Activated CD4-positive, CD25-positive, alpha-beta regulatory T cell treated with anti-CD3 and anti-CD28 coated beads, Interleukin-2, amount 50 U/mL, for 24 hours (primary cell): ENCODE measurements at places on chromosomes 5 and 9.

GRCh38 chr5:124103671-124104070, 591.7 kb downstream of the CSNK1G3 start:
- no peak for ATAC-seq

DNA sequence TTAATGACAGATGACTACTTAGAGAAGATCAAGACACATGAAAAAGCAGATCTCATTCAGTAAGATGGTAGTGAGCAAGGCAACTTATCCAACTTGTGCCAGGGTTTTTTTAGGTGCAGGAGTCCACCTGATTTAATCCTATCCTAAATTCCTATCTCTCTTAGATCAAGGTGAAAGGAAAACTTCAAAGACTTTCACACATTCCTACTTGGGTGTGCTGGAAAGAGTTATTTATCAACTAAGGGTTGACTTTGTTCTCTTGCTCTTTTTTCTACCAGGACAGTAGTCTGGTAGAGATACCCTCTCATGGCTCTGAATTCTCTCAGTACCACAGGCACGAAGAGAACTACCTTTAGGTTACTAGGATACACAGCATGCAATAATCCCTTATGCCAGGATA, 18.2 kb downstream of the TUT7 start:
- no peak for ATAC-seq

GRCh38 chr5:61599370-61600122, 267.5 kb downstream of the ZSWIM6 start:
- ATAC-seq: no peak

- no peak for ATAC-seq
Observed at GRCh38 chr9:38194870-38195269, 125.8 kb upstream of the SHB start.

- no peak for ATAC-seq
Observed at GRCh38 chr5:157820593-157821252, 38.2 kb downstream of the CLINT1 start.

DNA sequence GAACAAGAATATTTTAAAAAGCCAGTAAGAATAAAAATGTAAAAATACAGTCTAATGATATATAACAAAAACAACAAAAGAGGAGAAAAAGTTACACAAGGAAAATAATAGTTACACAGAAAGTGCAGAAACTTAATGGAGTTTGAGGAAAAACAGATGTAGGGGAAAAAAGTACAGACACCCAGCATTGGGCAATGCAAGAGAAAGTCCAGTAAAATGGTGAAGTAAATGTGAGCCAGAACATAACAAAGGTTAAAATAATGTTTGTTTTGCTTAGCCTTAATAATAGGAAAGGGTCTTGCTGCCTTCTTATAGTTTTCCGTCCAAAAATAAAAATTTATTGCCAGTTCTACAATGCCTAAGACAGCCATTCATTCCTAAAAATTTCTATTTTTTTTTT, 364.2 kb downstream of the NNT start:
- no peak for ATAC-seq
